CD8-positive, alpha-beta memory T cell (primary cell): ENCODE measurements at places on chromosomes 3 and 15. TPM values are rescaled to one million over a fixed set of nuclear protein-coding genes. Genes with fewer than 3 reads are reported as not detected.

CLDN11 gene
- total RNA-seq: not detected

CLRN1 gene
- total RNA-seq: not detected

ATP11B gene
- total RNA-seq: 78.2 TPM

DNASE1L3 gene
- not detected for total RNA-seq

TGM5 gene
- total RNA-seq: 0.18 TPM

LSAMP gene
- not detected for total RNA-seq

SLC9C1 gene
- total RNA-seq: not detected

LRRC31 gene
- not detected for total RNA-seq

GABRA5 gene
- total RNA-seq: not detected

CTXN2 gene
- total RNA-seq: not detected

EIF4G1 gene
- total RNA-seq: 694 TPM

AADACL2 gene
- total RNA-seq: not detected

IQCF5 gene
- total RNA-seq: not detected

SH2D7 gene
- total RNA-seq: not detected

PRR20G gene
- not detected for total RNA-seq

KIF15 gene
- 21.7 TPM for total RNA-seq

PROK2 gene
- total RNA-seq: 0.28 TPM

PTH1R gene
- not detected for total RNA-seq

DAG1 gene
- total RNA-seq: 20.9 TPM
